ENCODE measurements at places on chromosomes 13 and 19.

DNA sequence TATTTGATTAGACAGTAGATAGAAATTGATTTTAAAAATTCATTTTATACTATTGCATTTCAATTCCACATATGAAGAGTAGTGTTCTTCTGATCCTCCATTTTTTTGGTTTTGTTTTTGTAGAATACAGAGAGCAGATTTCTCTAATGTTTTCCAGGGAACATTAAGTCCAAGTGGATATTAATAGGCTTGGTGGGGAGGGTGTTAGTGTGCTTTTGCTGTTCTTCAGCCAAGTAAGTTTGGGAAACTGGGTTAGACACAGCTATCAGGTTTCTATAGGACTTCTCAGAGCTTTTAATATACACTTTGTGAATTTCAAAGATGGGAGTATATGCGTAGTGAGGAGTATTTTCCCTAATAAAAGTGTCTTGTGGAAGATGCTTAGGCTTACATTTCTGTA lies 21.8 kb downstream of the NAA16 start:
- DNase-seq: peak; percentile 29

DNA sequence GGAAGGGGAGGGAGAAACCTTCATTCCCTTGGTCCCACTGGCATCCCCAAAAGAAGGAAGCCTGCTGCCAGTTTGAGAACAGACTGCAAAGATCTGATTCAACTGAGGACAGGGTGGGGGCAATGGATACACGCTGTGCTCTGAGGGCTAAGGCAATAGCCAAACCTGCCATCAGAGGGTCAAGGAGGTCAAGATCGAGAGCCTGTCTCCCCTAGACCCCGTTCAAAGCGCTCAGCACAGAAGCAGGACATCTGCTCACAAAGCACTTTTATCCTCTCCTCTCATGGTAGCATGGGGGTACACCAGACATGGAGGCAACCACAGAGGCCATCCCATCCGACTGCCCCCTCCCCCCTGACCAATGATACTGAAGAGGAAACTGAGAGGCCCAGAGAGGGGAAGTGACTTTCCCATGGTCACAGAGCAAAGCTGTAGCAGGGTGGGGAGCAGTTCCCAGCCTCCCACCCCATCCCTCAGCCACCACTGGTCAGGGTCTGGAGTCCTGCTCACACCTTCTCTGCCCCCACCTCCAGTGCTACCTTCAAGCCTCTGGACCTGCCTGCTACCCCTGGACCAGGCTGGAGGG lies 11.1 kb downstream of the POU2F2 start:
- DNase-seq: no peak

DNA sequence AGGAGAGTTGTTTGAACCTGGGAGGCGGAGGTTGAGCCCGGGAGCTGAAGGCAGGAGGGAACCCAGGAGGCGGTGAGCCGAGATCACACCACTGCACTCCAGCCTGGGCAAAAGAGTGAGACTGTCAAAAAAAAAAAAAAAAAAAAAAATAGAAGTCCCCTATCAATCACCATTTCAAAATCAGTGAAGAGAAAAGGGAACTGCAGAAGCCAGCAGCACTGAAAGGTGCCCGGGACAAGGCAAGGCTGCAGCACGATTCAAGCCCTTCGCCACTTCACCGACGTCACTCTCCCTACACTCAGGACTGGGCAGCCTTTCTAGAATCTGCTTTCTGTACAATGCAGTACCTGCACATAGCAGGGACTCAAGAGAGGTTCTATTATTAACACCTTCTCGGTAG lies 21.9 kb upstream of the USP12 start:
- DNase-seq: no peak

DNA sequence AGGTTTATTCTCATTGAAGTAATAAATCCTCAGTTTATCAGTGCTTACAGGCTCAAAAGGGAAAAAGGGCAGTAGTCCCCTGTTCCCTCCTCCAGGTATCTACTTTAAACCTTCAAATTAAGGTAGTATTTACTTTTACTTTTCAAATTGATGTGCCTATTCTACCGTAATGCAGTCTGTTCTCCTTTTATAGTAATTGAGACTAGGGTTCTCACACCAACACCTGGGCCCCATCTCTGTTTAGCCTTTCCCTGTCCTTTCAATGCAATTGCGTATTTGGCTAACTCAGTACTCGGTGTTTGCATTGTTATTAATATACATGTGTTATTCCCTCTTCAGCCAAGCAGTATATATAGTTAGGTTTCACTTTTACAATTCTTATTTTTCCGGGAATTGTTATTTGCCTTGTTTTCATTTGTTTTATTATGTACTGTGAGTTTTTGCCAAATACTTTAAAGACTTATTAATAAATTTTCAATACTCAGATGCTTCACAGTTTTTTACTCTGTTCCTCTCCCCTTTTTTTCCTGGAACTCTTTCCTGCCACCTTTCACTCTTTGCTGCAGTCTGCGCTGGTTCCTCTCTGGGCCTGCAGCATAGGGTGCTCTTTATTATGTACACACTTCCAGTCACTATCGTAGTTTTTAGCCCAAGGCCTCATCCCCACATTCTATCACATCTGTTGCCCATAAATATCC lies 30.3 kb downstream of the USPL1 start:
- no peak for DNase-seq

GRCh38 chr13:52933547-52934210 lies 85.2 kb upstream of the PCDH8 start:
- DNase-seq: no peak

GRCh38 chr19:16303755-16304154 lies 20.9 kb upstream of the KLF2 start:
- DNase-seq: no peak

DNA sequence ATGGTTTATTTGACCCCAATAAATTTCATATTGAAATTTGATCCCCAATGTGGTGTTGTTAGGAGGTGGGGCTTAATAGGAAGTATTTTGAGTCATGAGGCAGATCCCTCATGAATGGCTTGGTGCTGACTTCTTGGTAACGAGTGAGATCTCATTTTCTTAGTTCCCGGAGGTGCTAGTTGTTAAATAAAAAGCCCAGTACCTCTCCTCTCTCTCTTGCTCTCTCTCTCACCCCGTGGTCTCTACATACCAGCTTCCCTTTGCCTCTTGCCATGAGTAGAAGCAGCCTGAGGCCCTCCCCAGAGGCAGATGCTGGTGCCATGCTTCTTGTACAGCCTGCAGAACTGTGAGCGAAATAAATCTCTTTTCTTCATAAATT lies 39.4 kb upstream of the KATNAL1 start:
- no peak for DNase-seq

DNA sequence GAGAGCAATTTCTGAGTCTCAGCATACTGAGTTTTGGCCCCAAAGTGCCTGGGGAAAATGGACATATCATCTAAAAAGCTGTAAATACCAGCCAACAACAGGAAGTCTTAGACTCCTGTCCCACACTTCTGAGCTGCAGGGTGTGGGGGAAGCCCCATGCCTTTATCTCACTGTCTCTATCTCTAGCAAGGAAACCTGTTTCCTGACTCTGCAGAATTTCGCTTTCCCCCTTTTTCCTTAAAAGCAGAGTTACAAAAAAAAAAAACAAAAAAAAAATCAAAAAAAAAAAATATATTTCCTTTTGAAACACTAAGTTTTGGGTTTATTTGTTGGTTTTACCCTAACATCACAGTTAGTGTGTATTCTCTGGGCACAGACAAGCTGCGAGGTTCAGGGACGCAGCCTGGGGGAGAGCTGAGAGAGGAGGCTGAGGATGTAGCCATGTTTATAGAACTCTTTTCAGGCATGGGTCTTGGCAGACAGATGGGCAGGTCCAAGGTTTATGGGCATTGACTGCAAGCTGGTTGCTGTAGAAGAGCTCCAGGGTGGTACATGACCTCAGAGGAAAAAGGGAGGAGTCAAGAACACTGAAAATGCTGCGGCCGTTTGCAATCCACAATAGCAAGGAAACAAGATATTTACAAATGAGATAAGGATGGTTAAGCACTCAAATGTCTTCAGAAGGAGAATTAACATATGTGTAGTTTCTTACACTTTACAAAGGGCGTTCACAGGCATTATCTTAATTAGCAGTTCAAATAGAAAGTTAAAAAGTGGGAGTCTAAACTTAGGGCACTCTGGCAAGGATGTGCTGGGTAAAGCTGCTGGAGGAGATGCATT lies 4.9 kb downstream of the MBNL2 start:
- DNase-seq: peak; percentile 59
